Effector CD4-positive, alpha-beta T cell (primary cell): ENCODE measurements at places on chromosomes 2 and 18.
A peak's percentile ranks its signal among the peaks of the same experiment; 100 is the strongest.

- DNase-seq = no peak
These were observed 443.4 kb upstream of the LINC00305 start for GRCh38 chr18:64592246-64592645.

DNA sequence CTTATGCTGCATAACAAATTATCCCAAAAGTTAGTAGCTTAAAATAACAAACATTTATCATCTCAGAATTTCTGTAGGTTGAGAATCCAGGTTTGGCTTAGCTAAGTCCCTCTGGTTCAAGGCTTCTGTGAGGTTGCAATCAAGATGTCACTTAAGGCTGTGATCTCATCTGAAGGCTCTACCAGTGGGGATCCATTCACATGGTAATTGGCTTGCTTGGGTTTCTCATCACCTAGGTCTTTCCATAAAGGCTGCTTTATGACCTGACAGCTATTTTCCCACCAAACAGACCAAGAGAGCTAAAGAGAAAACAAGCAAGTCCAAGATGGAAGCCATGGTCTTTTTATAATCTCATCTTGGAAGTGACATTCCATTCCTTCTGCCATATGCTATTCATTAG lies 137.3 kb downstream of the DTNA start:
- DNase-seq = no peak

- no peak for DNase-seq
These were observed 222.4 kb upstream of the RBBP8 start for GRCh38 chr18:22710673-22711191.

GRCh38 chr18:57683470-57683869 lies 61.8 kb upstream of the NARS1 start:
- DNase-seq = no peak

DNA sequence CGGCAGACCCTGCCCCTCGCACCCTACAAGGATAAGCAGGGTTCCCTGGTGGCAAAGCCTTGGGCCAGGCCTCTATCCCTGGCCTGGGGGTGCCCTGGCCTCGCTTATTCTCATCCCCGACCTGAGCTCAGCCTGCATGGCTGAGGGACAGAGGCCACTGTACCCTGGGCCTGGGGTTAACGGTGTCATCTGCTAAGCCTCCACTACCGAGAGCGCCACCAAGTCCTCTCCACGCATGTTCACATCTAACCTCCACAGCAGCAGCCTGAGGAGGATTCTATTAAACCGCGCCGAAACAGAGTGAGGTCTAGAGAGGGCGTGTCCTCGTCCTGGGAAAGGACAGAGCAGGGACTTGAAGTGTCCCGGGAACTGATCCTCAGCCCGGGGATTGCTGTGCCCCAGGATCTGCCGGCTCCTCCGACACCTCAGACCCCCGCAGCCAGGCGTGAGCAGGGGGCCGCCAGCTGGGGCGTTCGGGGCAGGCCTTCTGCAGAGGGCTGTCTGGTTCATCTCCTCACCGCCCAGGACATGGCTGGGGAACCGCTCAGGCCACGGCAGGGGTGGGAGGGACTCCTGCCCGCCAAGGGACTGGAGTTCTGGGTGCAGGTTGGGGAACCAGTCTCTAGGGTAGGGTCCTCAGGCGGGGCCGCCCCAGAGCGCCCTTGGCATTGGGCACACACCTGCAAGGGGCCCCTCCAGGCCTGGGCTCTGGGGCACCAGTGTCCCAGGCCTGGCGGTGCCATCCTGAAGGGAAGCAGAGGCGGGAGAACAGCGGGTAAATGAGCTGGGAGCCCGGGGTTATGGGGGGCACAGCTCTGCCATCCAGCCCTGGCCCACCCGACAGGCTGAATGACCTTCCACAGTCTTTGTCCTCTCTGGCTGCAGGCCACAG lies 68.0 kb upstream of the SMAD7 start:
- no peak for DNase-seq

DNA sequence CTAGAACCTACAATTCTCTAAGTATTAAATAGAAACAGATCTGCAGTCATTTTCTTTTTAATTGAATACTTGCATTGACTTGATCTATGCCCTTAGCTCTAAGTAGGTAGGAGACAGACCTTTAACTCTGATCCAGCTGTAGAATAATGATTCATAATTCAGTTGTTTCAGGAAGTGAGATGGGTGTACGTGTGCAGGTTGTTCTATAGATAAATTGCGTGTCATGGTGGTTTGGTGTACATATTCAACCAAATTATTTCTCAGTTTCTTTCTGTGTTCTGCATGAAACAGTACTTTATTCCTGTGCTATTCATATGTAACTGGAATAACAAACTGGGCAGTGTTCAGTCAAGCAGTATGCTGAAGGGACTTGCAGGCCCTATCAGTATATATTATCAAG lies 34.3 kb upstream of the CD226 start:
- no peak for DNase-seq

DNA sequence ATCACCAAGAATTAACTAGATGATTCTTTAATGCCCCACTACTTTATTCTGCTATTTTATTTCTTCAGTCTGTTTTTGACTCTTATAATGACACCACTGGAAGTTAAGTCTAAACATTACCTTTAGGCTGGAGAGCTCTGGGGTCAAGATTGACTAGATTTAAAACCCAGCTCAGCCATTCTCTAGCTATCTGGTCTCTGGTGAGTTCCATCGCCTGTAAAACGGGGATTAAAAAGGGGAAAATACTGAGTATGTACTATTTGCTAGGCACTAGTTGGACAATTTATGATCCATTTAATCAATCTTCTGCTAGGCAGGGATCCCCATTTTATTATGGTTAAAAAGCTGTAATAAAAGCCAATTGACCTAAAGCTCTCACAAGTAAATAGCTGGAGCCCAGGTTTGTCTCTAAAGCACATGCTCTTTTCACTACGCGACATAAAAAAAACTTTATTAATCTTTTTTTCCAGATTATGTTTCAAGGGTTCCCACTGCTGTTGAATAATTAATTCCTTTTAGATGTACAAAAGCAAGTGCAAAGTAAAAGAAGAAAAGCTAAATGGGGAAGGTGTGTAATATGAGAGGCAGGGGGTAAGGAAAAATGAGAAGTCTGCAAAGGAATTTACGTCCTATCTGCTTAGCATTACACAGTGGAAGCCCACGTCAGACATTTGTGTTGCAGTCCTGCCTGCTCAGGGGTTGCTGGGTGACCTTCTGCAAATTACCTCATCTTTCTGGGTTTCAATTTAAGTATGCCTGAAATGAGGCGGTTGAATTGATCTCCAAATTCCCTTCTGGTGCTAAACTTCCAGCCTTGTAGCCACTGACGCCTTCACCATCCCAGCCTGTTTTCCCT lies 918 bp upstream of the NABP1 start:
- peak; percentile 15 for DNase-seq

- no peak for DNase-seq
These were observed 151.1 kb upstream of the NT5C1B start for GRCh38 chr2:18740474-18740881.

GRCh38 chr2:207163053-207163755 lies 2.5 kb downstream of the KLF7 start:
- no peak for DNase-seq

DNA sequence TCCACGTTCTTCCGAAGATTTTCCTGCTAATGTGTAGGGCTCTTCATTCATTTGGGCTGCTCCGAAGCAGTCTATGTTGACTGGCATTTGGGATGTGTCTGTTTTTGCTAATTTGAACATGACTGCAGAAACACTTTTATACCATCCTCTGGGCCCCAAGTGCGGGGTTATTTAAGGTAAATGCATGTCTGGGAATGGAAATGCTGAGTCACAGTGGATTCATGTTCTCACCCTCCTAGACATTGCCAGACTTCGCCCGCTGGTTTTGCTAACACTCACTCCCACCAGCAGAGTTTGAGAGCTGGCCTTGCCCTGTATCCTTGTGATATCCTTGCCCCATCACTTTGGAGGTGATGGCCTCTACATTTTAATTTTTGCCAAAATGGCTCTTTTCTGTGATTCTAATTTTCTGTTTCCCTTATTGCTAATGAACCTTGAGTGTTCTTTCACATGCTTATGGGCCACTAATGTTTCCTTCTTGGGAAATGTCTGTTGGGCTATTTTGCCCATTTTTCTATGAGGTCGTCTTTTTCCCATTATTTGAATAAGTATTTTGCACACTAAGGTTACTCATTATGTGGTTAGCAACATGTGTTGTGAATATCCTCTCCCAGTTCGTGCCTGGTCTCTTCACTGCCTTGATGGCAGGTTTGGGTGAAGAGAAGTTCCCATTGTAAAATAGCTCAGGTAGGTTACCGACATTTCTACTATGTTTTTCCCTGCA lies 204.1 kb downstream of the GLI2 start:
- DNase-seq = no peak
